Effector CD8-positive, alpha-beta T cell (primary cell): ENCODE measurements at places on chromosomes 7 and 10.

DNA sequence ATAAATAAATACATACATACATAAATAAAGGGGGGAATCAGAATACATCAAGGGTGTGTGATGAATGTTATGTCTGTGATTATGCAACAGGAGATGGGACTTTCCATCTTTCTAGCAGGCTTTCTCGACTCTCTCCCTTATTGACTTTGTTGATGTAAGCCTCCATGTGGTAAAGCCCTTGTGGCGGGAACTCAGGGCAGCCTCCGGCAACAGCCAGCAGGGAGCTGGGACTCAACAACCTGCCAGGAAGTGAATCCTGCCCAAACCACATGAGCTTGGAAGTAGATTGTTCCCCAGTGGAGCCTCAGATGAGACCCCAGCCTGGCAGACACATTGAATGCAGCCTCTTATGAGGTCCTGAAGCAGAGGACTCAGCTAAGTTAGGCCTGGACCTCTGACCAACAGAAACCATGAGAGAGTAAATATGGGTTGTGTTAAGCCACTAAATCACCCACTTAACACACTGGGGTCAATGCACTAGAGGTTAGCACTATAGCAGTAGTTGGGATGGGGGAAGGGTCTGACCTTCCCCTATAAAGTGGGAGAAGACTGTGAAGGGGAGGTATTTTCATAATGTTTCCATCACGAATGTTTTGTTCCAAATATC lies 104.0 kb downstream of the JCAD start:
- DNase-seq = no peak

- no peak for DNase-seq
Measured at GRCh38 chr10:131762789-131763696, 137.8 kb upstream of the PPP2R2D start.

DNA sequence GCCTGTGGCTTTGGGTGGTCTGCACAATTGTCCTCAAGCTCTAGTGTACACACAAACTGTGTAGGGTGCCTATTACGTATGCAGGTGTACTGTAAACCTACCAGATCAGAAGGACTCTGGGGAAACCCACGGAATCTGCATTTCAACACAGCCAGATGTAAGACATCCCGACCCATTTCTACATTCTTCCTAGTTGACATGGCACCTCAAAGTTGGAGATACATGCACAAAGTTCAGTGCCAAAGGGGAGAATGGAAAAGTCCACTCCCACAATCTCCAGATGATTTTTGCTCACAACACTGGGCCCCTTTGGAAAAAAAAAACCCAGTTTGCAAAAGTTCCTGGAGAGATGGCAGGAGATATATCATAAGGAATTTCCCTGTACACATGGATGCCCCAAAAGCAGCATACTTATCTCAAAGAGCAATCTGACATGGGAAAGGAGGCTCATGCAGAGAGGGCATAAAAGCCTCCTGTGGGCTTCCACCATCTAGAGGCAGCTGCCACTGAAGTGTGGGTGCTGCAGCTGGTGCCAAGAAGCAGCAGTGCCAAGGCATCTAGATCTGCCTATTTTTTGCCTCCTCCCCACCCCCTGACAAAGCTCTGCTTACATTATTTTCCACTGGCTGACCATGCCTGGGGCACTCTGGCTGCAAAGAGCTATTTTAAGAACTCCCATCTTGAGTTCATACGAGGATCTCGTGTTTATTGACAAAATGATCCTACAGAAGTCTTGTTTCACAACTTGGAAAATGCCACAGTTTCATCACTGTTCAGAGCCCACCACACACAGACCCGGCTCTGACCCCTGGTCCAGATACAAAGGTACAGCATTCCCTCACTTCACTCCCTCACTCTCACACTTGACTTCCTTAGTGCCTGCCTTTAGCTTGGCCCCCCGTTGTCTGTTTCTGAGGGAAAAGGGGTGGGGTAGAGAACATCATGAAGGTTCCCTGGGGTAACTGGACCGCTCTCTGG lies 12.9 kb downstream of the TECTB start:
- DNase-seq = no peak

DNA sequence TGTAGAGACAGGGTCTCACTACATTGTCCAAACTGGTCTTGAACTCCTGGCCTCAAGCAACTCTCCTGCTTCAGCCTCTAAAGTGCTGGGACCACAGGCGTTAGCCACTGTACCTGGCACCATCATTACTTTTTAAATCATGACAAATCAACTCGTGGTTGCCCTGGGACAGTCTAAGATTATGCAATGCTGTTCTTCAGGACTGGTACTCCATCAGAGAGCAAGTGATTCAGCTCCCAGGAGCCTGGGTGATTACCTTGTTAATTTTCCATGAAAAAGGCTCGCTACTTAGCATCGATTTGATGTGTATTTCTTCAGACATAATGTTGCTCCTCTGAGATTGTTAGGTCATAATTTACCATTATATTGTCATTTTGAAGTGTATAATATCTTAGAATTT lies 158.9 kb upstream of the STEAP4 start:
- no peak for DNase-seq

- no peak for DNase-seq
Measured at GRCh38 chr10:42697926-42698325, 59.6 kb upstream of the ZNF33B start.

DNA sequence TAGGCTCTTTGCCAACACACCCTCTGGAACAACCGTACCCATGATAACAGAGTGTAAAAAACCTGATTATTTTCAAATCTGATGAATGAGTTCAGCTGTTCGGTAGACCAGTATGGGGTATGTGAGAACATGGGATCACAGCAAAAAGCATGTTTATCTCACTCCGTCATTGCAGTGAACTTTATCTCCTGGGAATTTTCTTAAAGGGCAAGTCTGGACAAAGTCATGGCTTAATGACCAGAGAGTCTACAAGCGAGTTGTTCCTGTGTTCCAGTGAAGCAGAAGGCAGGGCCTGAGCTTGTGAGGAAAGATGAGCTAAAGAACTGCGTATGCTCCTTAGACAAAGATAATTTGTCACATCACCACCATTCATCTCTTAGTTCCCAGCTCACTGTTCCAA lies 219.7 kb downstream of the TRIL start:
- DNase-seq = no peak

GRCh38 chr10:112082120-112082519 lies 101.4 kb downstream of the GPAM start:
- no peak for DNase-seq

GRCh38 chr10:76169246-76169645 lies 737.8 kb downstream of the LRMDA start:
- DNase-seq = no peak

- DNase-seq = no peak
Measured at GRCh38 chr7:2757361-2757903, 69.4 kb downstream of the AMZ1 start.

GRCh38 chr10:13340068-13340467 lies 8.0 kb downstream of the SEPHS1 start:
- no peak for DNase-seq

GRCh38 chr10:63331586-63331985 lies 134.2 kb downstream of the JMJD1C start:
- no peak for DNase-seq

DNA sequence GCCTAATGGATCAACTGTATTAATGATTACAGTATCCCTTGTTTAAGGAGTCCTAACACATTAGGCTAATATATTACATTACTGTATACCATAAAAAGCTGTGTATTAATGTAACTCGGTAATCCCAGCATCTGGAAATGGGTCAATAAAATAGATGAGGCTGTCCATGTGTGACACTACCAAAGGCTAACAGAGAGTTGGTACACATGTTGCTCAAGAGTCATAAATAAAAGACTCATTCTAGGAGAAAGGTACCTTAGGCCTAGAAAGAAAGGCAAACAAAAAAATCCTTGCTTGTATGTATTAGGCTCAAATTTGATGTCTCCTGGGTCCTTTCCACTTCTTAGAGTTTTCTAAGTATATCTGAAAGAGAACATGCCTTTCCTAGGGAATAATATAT lies 14.6 kb downstream of the MCMBP start:
- no peak for DNase-seq

GRCh38 chr10:117652228-117653169 lies 110.0 kb downstream of the EMX2 start:
- no peak for DNase-seq

DNA sequence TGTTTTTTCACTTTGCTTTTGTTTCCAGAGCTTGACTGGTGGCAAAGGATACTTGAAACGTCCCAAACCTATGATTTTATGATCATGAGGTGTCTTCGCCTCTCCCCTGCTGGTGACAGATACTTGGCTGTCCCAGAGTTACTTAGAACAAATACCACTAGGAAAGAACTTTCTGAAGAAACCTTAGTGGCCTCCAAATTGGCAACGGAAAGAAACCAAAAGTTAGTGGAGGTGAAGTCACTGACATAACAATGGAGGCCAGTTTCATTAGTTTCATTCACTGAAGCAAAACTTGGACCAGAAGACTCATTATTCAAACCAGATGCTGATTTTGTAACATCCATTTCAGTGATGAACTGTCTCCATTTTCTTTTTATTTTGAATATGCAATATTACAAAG lies 68.6 kb downstream of the JAZF1 start:
- DNase-seq = no peak

- DNase-seq = no peak
Measured at GRCh38 chr10:9331583-9332008, 1277.1 kb downstream of the GATA3 start.

- no peak for DNase-seq
Measured at GRCh38 chr10:28910956-28911355, 233.6 kb downstream of the BAMBI start.

GRCh38 chr7:24697416-24697815 lies 59.8 kb downstream of the GSDME start:
- no peak for DNase-seq

- peak; percentile 42 for DNase-seq
Measured at GRCh38 chr10:102645388-102645740, 1.1 kb downstream of the TRIM8 start.

DNA sequence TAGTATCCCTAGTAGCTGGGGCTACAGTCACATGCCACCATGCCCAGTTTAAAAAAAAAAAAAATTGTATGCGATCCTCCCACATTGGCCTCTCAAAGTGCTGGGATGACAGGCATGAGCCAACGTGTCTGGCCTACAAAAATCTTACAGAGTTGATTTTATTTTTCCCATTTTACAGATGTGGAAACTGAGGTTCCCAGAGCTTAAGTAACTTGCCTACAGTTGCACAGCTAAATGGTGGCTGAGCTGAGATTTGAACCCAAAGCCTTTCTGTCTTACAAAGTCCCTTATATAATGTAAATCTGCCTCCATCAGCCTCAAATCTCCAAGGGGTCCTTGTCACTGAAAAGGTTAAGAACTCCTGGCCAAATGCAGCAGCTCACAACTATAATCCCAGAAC lies 24.6 kb upstream of the LIMK1 start:
- no peak for DNase-seq

DNA sequence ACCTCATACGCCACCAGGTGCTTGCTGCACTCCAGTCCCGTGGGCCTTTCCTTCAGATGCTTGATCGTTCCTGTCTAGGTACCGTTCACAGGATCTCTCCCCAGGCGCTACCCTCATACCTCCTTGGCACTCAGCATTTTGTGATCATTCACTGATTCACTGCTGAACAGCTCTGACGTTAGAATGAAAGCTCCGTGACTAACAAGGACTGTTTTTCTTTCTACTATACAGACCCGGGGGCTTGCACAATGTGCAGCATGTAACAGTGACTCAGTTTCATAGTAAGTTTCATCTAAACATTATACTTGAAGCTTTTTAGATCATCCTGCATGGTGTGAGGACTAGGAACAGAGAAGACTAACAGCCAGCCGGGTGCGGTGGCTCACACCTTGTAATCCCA lies 20.6 kb downstream of the KIN start:
- no peak for DNase-seq

GRCh38 chr7:45217358-45217757 lies 59.8 kb downstream of the RAMP3 start:
- no peak for DNase-seq

DNA sequence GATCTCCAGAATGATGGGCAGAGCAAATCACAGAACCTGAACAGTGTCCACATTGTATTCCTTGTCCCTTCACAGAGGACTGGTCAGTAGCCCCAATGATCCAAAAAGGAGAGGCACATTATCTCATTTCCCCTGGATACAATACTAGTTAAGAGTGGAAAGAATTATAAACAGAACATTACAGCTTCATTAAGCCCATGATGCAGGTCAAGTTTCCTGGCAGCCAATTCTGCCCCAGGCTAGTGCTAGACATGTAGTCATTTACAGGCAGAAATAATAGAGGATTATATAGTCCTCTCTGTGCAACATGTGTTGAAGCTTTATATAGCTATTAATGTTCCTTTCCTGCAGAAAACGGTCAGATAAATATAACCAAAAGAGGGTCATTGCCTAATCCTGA lies 124.3 kb upstream of the WNT16 start:
- DNase-seq = no peak

GRCh38 chr10:55019439-55019838 lies 218.4 kb upstream of the PCDH15 start:
- no peak for DNase-seq

DNA sequence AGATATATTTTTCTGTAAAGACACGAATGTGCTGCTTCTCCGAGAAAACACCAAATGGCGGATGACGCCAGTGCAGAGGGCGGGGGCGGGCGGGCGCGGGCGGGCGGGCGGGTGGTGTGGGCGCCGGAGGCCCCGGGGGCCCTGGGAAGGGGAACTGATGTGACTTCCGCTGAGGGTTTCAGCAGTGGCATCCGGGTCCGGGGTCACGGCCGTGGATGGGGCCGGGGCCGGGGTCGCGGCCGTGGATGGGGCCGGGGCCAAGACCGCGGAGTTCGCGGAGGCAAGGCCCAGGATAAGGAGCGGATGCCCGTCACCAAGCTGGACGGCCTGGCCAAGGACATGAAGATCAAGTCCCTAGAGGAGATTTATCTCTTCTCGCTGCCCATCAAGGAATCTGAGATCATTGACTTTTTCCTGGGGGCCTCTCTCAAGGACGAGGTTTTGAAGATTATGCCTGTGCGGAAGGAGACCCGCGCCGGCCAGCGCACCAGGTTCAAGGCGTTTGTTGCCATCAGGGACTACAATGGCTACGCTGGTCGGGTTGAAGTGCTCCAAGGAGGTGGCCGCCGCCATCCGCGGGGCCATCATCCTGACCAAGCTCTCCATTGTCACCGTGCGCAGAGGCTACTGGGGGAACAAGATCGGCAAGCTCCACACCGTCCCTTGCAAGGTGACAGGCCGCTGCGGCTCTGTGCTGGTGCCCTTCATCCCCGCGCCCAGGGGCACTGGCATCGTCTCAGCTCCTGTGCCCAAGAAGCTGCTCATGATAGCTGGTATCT lies 20.3 kb upstream of the IGF2BP3 start:
- DNase-seq = peak; percentile 34

DNA sequence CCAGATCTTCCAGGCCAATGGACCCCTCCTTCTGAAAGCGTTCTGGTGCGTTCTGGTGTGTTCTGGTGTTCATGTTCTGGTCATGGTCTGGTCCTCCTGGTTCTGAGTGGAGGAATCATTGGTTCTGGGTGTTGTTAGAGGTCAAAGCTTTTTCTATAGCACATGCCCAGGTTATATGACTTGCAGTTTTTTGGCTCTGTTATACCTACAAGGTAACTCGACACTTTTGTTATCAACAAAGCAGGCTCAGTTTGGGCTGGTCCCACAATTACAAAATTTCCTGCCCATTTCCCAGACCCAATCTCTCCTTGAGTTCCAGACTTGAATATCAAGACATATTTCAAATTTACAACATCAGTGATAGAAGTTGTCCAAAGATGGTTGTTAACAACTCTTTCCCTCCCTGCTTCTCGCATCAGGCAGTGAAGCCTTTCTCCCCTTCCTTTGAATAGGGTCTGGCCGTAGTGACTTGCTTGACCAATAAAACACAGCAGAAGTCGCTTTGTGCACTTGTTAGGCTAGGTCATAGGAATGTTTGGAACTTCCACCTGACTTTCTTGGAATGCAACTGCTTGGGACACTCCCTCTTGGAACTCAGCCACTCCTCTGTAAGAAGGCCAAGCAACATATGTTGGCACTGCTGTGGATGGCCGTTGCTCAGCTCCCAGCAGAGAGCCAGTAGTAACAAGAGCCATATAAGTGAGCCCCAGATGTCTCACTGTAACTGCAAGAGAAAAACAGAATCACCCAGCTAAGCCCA lies 83.1 kb upstream of the STEAP1B start:
- no peak for DNase-seq
